Stimulated activated naive CD4-positive, alpha-beta T cell treated with Interleukin-2 at 50 U/mL for 16 hours (primary cell): ENCODE measurements at places on chromosomes 5 and 9.

DNA sequence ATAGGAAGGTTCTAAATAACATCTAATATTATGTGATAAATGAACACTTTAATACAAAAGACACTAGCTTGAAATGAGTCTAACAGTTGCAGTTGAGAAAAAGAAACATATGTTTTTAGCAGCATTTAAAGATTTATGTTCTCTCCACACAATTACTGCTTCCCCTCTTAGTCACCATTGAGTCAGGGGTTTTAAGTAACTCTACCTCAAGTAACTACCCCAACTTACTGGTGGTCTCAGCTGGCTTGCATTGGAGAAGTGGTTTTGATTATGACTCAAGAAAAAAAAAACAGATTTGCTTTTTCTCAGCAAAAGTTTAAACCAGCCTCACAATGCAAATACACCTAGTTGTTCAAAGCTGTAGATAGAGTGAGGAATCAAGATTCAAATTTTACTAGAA is 1216.5 kb upstream of the CDH9 start:
- no peak for DNase-seq

DNA sequence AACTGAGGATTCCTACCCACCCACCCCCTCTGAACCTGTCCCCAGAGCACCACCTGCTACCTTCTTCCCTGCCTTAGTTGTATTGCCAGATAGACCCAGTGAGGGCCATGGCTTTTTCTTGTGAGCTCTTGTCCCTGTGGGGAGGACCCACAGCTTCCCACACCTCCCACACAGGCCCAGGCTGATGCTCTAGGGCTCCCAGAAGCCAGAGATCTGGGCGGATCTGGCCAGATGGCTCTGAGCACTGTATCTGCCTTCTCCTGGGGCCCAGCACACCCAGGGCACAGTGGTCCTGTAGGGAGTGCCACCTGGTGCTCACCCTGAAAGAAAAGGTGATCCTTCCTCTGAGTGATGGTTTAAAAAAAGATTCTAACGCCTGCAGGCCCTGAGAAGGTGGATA is 131.7 kb downstream of the DAB2IP start:
- DNase-seq, result no peak

GRCh38 chr5:74725331-74725730 is 40.3 kb downstream of the HEXB start:
- no peak for DNase-seq

- DNase-seq, result no peak
Observed at GRCh38 chr5:163135849-163136248, 301.5 kb upstream of the CCNG1 start.

DNA sequence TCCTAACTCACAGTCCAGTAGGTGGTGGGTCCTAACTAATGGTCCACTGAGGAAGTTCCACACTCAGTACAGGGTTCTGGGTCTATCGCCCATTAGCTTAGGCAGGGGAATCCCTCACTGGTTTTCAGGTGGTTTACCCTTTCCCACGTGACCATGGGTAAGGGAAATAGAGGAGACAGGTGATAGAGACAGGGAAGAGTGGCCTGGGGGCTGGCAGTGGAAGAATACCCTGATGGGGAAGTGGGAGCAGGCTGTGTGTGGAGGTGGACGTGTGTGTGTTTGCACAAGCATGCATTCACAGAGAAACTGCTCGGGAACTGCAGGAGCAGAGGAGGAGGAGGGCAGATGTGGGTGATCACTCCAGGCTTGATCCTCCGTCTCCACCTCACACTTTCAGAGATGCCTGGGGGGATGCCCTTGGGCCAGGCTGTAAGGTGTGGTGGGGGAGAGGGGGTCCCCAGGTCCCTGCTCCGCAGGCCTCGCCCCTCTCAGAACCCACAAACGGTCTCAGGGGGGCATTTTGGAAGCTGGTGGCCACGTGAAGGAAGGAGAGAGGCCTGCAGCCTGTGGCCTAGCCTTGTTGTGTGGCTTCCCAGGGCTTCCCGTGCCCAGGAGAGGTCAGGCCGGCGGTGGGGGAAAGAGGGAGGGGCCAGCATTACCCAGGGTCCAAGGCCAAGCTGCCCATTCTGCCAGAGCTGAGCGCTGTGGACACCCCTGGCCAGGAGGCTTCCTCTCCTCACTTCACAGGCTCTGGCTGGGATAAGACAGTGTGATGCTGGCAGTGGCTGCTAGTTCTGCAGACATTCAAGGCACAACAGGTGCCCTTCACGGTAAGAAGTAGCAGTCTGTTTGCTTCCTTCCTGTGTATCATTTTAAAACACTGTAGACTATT is 80.0 kb downstream of the OTULIN start:
- DNase-seq, result no peak

- no peak for DNase-seq
Observed at GRCh38 chr5:146060221-146060585, 45.2 kb downstream of the PLAC8L1 start.

DNA sequence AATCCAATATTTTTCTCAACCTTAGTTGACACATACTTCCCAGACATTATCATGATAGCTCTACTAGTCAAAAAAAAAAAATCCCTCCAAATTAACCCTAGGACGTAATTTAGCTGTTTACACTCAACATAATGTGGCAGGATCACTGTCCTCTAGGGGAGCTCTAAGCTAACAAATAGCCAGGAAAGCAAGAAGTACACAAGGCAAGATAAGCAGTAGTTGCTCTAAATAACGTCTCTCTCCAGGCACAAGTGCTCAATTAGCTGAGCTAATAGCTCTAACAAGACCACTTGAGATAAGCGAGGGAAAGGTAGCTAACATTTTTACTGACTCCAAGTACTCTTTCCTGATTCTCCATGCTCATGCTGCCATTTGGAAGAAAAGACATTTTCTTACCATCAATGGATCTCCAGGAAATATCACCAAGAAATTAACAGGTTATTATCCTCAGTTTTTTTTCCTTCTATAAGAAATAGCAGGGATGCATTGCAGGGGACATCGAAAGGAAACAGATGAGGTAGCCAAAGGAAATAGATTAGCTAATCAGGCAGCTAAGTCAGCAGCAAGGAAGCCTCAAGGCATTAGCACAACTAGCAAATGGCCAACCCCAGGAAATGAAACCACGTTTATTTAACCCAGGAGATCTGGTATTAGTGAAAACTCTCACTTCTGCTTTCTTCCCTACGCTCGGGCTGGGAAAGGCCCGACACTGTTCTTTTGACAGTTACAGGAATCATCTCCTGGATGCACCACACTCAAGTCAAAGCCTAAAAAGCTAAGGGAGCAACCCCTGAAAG is 614.1 kb downstream of the PTPRD start:
- no peak for DNase-seq

DNA sequence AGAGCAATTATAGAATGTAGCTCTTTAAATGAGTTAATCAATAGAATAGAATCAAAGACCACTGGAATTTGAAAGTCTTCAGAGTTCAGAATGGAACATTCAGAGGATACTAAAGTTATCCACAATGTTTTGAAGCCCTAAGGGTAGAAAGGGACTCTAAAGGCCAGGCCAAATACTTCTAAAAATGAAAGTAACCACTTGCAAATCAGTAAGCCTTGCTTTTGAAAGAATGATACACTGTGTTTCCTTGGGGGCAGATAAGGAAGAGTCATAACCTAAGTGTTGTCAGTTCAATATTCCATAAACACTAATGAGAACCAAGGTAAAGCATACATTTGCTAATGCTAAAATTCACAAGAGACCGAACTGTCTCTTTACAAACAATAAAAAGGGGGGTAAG is 813.5 kb downstream of the PTPRD start:
- no peak for DNase-seq

GRCh38 chr5:52878656-52879055 is 90.9 kb downstream of the ITGA1 start:
- no peak for DNase-seq

- DNase-seq, result no peak
Observed at GRCh38 chr5:55218967-55219366, 8.1 kb downstream of the MCIDAS start.

- DNase-seq, result no peak
Observed at GRCh38 chr5:138635265-138635664, 60.1 kb upstream of the HSPA9 start.

GRCh38 chr5:10920400-10920799 is 159.4 kb upstream of the DAP start:
- DNase-seq, result no peak

DNA sequence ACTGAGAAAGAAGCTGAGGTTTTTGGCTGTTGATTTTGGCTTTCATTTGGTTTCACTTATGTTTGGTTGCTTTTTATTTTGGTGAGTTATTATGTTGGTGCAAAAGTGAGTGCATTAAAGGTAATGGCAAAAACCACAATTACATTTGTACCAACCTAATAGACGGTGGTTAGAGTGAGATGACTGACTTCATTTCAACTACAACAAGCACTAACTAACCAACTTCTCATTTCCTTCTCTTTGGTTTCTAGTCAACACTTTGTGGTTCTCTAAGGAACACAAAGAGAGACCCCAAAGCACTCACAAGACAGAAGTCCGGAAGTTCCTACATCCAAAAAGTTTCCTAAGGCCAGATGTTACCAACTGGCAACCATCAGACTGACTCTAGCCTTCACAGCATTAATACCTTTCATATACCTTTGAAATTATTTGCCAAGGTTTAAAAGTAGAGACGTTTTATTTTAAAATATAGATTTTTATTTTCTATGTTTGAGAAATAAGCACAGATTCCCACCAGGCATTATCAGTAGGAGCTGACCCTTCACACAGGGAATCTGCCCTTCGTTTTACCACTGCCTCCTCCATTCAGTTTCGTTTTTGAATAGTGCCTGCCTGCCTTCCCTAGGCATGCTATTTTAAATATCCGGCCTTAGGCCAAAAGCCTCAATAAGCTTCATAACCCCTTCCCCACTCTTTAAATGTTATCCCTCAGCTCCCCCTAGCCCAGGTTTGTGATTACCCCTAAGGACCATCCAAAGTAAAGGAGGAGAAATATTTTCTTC is 301.1 kb upstream of the PTGER4 start:
- no peak for DNase-seq

GRCh38 chr9:26471261-26471660 is 421.3 kb downstream of the CAAP1 start:
- no peak for DNase-seq

DNA sequence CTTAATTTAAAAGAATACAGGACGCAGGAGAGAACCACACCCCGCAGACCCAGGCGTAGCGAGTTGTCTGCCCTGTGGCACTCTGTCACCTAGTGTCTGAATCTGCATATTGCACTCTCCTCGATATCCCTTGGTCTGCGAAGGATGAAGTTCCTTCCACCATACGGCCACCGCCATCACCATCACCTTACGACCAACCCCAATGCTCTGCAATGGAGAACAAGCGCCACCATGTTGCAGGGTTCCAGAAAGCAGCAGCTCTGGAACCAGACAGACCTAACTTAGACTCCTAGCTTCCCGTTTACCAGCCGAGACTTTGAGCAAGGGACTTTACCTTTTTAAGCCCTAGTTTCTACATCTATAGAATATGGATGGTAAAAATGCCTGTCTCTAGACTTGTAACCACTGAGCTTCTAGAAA is 77.4 kb upstream of the DMRT1 start:
- DNase-seq, result no peak

DNA sequence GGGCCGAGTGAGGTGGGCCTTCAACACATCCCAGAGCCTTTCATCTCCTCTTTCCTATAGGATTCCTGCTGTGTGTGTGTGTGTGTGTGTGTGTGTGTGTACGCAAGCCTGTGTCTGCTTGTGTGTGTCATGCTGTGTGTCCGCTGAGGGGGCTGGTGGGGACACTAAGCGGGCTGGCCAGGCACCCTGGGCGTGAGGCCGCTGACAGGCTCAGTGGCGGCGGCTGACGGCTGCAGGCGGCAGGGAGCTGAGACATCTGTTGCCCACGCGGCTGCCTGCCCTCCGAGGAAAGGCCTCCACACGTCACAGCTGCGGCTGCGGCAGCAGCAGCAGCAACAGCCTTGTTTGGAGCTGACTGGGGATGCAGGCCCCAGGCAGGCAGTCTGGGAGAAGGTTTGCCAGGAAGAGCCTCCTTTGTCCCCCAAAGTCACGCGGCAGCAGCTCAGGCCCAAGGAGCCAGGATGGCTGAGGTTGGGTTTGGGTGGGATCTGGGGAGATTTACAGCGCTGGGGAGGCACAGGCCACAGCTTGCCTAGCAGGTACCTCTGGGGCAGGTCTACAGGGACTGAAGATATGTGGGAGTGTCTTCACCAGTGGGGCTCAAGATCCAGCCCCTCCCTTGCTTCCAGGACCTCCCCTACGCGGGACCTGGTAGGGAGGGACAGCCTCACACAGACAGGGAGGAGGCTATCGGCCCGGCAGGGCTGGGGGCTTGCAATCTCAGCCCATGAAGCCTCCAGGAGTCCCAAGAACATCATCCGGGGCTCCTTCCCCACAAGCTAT is 1.8 kb downstream of the PDLIM4 start:
- DNase-seq, result no peak

DNA sequence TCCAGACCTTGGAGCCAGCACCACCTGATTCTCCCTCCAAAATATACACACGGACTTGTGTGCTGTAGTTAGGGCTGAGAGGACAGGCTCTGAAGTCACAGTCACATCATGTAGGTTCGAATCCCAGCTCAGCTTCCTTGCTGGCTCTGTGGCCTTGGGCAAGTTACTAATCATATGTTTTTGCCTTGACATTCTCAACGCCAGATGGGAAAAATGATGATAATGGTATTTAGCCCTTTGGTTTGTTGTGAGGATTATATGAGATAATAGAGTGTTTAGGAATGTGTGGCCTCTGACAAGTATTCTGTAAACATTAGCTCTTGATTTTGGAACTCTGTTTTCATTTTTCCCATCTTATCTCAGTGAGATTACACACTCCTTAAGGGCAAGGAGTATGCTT is 72.5 kb downstream of the PLAC8L1 start:
- no peak for DNase-seq

- no peak for DNase-seq
Observed at GRCh38 chr5:2653991-2654390, 97.5 kb downstream of the IRX2 start.

GRCh38 chr5:120568711-120569110 is 104.6 kb downstream of the PRR16 start:
- no peak for DNase-seq

GRCh38 chr5:154002093-154002492 is 36.6 kb downstream of the FAM114A2 start:
- DNase-seq, result no peak

DNA sequence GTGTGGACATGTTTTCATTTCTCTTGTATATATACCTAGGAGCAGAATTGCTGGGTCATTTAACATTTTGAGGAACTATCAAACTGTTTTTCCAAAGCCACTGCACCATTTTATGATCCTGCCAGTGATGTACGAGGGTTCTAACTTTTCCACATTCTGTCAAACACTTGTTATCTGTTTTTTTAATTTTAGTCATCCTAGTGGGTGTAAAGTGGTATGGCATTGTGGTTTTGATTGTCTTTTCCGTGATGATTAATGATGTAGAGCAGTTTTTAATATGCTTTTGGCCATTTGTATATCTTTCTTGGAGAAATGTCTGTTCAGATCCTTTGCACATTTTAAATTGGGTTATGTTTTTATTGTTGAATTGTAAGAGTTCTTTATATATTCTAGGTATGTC is 107.0 kb downstream of the MELK start:
- no peak for DNase-seq

GRCh38 chr9:86486891-86487837 is 133.0 kb upstream of the TUT7 start:
- DNase-seq, result no peak

DNA sequence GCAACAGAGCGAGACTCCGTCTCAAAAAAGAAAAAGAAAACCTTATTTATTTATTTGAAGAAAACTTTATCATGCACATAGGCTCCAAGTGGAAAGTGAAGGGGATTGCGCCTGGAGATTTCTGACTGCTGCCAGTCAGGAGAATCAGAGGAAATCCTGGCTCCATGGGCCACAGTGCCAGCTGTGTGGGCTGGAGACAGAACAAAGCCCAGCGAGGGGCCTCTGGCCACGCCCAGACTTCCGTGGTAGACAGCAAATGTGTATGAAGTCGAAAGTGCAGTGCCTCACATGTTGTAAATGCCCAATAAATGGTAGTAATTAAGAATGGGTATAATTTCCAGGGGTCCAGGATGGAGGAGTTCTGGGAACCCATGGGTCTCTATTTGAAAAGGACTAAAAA is 75.8 kb upstream of the WWC1 start:
- no peak for DNase-seq
